ENCODE measurements at places on chromosomes 16 and 17.
A peak's percentile ranks its signal among the peaks of the same experiment; 100 is the strongest.

DNA sequence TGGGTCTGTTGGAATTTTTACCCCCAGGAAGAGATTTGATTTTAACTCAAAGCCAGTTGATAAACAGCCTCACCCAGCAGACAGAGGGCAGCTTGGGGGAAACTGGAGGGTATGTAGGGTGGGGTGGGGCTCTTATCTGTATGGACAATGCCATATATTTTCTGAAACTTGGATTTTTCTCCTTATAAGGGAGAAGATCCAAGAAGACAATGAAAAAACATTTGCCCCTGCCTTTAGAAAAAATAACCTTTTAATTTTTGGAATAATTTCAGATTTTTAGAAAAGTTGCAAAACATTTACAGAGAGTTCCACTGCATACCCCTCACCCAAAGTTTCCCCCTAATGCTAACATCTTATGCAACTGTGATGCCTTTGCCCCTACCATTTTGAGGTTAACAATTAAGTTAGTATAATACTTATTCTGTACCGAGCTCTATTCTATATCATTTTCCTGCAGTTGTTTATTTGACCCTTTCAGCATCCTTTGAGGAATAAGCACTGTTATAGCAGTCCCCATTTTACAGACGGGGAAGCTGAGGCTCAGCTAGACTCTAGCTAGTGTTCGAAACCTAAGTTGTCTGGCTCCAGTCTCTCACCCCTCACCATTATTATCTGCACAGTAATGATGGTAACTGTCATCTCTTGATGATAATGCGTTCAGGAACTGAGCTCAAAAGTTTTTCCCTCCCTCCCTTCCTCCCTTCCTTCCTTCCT is 66.4 kb downstream of the PRKCB start:
- no peak for DNase-seq

DNA sequence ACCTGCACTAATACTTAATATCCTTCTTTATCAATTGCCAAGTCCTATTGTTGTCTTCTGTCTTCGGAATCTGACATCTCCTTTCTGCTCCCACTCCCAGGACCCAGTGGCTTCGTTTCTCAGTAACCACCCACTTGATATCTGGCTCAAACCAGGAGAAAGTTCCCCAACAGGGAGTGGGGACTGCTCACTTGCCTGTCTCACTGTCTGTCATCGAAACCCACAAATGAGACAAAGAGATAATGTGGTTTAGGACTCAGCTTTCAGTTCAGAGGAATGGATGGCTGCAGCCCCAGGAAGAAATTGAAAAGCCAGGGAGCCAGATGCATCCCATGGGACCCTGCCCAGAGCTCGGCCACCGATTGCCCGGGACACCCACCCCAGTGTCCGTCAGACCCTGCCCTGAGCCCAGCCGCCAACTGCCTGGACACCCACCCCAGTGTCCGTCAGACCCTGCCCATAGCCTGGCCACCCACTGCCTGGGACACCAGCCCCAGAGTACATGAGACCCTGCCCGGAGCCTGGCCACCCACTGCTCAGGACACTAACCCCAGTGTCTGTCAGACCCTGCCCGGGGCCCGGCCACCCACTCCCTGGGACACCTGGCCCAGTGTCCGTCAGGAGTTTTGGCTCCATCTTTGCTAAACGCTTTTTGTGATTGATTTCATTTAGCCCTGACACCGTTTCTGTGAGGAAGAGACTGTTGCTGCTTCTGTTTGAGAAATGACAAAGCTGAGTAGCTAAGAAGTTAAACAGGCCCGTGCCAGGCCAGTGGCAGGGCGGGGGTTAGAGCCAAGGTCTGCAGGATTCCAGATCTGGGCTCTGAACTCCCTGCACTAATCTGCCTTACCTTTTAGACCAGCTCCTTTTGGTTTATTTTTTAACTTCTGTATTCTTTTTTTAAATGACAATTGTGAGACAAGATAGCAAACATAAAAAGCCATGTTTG is 251.4 kb downstream of the PHKB start:
- no peak for DNase-seq

DNA sequence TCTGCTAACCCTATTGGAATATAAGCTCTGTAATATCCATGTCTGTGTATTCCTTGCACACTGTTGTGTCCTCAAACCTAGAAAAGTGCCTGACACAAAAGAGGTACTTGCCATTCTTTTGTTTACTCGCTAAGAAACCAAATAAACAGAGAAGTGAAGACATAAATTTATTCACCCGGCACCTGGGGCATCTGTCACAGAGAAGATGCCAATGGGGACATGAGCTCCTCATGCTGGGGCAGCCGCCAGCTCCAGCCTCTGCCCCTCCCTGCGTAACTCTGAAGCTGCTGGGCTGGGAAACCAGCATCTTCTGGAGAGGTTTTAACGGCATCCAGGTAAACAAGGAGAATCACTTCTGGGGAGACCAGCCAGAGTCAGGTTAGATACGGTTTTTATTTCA is 15.1 kb upstream of the CDRT4 start:
- DNase-seq = no peak

- DNase-seq = no peak
Observed at GRCh38 chr17:2815781-2816185, 19.5 kb downstream of the RAP1GAP2 start.

DNA sequence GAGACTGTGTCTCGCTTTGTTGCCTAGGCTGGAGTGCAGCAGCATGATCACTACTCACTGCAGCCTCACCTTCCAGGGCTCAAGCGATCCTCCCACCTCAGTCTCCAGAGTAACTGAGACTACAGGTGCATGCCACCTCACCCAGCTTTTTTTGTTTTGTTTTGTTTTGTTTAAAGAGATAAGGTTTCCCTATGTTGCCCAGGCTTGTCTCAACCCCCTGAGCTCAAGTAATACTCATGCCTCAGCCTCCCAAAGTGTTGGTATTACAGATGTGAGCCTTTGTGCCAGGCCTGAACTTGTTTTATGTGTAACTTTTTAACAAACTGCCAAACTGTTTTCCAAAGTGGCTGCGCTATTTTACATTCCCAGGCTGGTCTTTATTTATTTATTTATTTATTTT is 41.8 kb upstream of the NUDT7 start:
- no peak for DNase-seq

DNA sequence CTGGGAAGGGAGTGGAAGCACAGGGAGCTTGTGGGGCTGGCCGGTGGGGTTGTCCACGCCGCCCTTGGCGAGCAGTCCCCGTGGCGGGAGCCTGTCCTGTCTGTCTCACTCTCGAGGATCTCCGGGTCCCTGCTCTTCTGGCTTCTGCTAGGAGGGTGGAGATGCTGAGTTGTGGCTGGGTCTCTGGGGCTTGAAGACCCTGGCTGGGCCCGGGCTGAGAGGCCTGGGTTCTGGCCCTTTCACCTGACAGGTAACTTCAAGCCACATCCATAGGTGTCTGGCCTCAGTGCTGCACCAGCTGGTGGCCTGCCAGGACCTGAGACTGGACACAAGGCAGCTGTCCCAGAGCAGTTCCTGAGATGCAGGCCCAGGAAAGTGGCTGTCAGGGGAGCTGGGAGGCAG is 46.7 kb downstream of the PRMT7 start:
- DNase-seq = no peak

DNA sequence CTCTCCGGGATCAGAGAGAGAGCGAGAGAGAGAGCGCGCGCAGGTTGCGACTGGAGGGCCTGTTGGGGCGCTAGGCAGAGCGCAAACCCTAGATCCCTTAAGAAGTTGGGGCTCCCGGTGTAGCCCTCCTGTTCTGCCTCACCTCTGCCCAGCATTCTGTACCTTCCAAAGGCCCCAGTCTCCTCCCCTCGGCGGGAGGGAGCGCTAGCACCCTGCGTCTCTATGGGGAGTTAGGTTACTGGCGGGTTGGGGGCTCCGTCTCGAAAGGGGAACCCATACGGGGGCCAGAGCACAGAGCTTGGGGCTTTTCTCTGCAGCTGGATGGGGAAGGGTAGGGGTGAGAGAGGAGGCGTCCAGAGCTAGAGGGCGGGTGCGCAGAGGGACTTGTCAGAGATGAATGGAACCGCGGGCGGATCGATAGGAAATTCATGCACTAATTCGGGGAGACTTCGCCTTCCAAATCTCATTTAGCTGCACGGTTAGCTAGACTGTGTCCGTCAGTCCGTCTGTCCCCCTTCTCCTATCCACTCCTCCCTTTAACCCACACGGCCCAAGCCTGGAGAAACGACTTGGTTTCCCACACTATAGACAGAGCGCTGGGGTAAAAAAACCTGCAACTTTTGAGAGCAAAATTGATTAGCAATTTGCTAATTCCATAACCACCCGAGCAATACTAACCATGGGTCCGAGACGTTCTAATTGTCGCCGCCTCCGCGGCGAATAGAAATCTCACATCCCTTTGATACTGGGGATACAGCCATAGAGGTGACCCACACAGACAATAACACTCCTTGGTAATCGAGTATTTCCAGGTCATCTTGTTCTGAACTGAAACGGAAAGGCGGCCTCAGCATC is 693 bp upstream of the HOXB4 start:
- DNase-seq = no peak

- DNase-seq = no peak
Observed at GRCh38 chr16:21199607-21200218, 11.7 kb downstream of the ZP2 start.

DNA sequence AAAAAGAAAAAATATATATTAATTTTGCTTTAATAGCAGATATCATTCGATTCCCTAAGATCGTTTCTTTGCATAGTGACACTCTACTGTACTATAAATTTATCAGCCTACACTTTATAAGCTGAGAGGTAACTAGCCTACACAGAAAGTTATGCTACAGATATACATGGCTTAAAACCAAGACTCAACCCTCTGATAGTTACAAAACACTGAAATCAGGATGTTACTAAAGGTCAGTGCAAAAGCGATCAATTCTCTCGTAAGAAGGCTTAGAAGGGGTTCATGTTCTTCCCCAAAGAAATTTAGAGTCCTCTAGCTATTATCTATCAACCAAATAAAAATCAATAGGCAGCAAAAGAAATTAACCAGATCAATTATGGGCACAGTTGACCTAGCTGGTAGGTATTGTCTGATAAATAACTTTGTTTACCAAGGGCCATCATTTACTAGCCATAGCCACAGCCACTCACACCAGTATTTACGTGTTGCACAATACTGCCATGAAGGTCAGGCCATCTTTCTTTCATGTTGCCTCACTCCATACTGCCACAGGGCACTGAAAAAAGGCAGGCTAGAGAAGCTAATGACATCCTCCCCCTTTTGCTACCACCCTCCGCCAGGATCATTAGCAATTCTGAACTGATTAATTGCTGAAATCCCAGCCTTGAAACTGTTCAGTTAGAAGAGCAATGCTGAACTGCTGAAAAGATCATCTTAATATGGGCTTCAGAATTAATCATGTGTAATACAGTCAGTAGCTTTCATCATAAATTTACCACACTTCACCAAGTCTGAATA is 43.7 kb downstream of the RND2 start:
- no peak for DNase-seq

- no peak for DNase-seq
Observed at GRCh38 chr17:47096343-47096742, 92.8 kb downstream of the CDC27 start.

DNA sequence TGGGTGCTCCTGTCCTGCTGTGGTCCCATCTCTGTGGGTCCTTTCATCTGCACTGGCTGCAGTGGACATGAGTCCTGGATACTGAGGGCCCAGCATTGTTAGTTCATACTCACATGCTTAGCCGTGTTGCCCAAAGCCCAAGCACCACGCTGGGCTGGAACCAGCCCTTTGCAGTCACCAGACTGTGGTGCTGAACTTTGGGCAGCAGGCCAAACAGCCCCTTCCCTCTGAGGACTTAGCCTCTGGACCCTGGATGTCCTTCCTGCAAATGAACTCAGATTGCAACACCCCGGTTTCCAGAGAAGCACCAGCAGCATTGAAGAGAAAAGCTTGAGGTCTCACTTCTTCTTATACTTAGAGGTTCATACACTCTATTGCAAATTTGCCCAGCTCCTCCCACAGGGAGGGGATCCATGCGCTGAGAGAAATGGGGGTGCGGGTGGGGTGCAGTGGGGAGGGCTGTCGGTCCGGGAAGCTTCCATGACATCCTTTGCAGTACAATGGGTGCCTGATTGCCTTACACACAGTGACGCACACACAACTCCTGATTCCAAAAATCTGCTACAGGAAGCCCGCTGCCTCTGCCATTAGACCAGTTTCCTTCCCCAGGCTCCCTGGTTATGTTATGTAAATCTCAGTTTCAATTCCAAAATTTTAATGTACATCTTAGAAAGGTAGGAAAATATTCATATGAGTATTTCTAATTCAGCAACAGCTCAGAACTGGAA is 65.8 kb downstream of the RGS9 start:
- DNase-seq = no peak

DNA sequence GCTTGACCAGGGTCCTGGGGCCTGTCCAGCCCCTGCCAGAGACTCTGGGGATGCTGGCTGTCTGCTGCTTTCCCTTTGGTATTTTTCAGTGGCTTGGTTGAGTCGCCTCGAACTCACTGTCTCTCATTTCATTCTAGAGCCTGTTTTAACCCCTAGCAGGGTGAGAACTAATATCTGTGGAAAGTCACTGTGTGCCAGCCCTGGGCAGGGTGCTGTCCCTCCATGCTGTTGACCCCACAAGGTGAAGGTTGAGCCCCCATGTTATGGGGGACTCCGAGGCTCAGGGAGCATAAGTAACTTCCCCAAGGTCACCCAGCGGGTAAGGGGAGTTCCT is 33.0 kb downstream of the DCAKD start:
- no peak for DNase-seq

DNA sequence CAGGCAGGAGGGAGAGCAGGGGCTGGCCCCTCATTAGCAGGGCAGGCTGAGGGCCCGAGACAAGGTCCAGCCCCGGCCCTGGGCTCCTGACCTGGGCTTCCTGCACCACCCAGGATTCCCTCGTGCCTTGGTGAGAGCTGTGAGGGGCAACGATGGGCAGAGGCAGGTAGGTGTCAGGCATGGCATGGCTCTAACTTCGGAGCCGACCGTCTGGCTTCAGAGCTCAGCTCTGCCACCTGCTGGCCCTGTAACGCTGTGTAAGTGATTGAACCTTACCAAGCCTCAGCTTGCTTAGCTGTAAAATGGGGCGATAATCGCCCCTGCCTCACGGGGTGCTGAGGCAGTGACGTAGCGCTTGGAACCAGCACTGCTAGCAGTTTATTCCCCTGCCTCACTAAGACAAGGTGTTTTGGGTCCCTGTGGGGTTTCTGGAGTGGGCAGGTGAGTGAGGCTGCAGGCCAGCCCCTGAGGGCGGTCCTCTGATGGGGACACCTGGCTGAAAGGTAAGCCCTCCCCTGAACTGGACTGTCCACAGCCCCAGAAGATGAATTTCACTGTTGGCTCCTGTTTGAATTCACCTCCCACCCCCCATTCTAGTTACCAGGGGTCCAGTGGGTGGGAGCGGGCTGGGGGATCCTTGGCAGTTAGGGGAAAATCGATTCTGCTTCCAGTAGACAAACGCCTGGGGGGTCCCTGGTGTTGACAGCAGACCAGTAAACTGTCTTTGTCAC is 184.8 kb upstream of the GSE1 start:
- peak; percentile 38 for DNase-seq

- no peak for DNase-seq
Observed at GRCh38 chr16:65888201-65888600, 478.3 kb upstream of the CDH5 start.

DNA sequence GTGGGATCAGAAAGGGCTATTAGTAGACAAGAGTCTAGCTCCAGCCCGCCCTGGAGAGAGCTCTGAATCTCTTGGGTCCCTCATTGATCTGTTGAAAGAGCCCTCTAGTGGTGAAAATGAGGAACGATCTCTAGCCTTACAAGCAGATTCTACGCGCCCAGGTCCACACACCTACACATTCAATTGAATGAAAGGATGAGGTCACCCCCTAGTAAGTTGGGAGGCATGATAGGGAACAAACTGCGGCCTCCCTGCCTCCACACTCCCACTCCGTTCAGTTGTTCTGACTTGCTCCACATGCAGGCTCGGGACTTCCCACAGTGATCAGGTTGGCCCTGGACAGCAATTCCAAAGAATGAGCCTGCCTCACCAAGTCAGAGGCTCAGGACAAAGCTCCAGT is 2.9 kb upstream of the CACNG3 start:
- peak; percentile 43 for DNase-seq

GRCh38 chr16:88357317-88358022 is 25.3 kb upstream of the ZNF469 start:
- no peak for DNase-seq
